ENCODE measurements at places on chromosomes 1 and 21.

DNA sequence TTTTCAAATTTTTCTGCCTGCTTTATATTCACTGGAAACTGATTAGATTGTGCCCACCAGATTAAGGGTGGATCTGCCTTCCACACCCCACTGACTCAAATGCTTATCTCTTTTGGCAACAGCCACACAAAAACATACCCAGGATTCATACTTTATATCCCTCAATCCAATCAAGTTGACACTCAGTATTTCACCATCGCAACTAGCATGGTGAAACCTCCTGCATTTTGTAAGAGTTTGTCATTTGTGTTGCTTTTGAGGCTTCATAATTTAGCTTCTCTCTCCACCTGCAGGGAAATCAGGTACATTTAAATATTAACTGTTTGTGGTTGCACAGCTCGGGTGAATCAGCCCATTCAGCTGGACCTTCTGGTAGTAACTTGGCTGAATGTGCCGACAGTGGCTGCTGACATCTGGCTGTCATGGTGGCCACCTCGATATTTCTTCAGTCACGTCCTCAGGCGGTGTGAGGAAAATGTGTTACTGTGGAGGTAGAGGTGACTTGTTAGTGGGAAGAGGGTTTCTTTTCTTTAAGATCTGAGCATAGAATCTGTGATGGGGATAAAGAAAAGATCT lies 224.0 kb downstream of the PTBP2 start:
- H3K36me3 ChIP-seq = no peaks in the 10 kb centered on the region
- no peak overlapping the region for H3K4me3 ChIP-seq
- peaks cover 5% of the 10 kb centered on the region for H3K27me3 ChIP-seq
- no peak overlapping the region for H3K27ac ChIP-seq
- no peaks in the 10 kb centered on the region for H3K4me1 ChIP-seq
- no peak for DNase-seq

- peaks cover 87% of the 10 kb centered on the region for H3K4me1 ChIP-seq
- H3K4me3 ChIP-seq = peak overlapping the region; percentile 69
- H3K27me3 ChIP-seq = no peaks in the 10 kb centered on the region
- DNase-seq = no peak
Observed at GRCh38 chr1:111593403-111594305, 25.9 kb upstream of the RAP1A start.

GRCh38 chr1:158393476-158393875 lies 5.8 kb downstream of the OR10T2 start:
- no peak overlapping the region for H3K27ac ChIP-seq
- no peak overlapping the region for H3K4me3 ChIP-seq

DNA sequence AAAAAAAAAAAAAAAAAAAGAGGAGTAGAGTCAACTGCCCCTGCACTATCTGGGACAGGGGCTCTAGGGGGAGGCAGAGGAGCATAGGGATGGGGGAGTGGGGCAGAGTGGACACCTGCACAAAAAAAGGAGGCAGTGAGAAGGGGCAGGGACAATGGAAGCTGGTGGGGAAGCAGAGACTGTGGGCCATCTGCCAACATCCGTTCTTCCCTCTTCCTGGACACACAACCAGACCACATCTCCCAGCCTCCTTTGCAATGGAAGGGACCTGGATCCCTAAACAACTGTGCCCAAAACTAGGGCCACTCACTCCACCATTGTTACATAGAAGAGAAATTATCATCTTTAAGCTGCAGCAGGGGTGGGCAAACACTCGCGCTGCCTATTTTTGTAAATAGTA lies 38.4 kb downstream of the NEK2 start:
- H3K36me3 ChIP-seq = no peaks in the 10 kb centered on the region
- H3K27ac ChIP-seq = no peak overlapping the region
- H3K4me1 ChIP-seq = no peaks in the 10 kb centered on the region
- H3K4me3 ChIP-seq = no peak overlapping the region

DNA sequence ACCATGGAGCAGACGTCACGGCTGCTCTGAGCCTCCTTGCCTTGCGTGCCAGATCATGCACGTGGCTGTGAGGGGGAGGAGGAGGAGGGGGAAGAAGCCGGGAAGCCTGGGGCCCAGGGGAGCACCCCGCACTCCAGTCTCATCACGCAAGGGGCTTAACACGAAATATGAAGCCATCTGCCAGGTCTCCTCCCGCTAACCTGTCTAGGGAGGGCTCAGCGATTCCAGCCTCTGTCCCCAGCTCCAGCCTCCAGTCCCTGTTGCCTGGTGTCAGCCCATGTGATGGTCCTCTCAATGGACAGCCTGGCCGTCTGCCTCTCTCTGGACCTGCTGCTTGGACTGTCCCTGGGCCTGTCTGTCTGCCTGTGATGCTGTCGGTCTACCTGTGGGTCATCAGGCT lies 22.5 kb upstream of the C1QA start:
- H3K4me3 ChIP-seq = no peak overlapping the region
- no peaks in the 10 kb centered on the region for H3K36me3 ChIP-seq
- no peaks in the 10 kb centered on the region for H3K4me1 ChIP-seq
- no peak overlapping the region for H3K27ac ChIP-seq
- DNase-seq = no peak

DNA sequence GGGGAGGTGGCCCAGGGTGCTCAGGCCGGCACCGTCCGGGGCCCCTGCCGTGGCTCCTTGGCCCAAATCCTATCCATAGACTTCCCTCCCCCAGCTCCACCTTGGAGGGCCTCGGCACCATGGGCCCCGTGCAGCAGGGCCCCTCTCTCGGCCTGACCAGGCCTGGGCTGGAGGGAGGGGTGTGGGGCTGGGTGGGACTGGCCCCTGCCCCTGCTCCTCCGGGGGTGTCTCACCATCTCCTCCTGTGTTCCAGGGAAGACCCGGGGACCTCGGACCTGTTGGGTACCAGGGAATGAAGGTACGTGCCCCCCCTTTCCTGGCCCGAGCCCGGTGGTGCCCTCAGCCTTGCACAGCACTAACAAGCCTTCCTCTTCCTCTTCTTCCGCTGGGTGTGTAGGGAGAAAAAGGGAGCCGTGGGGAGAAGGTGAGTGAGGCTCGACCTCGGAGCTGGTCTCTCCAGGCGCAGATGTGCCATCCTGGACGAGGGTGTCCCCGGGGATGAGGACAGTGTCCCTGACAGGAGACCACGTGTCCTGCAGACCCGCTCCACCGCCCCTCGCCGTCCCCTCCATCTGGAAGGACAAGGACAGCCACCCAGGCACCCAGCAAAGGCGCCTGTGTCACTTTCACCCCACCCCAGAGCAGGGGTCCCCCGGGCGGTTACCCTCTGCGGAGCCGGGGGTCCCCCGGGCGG lies 7.9 kb downstream of the COL6A1 start:
- H3K4me3 ChIP-seq = no peak overlapping the region
- no peak overlapping the region for H3K27ac ChIP-seq
- no peaks in the 10 kb centered on the region for H3K4me1 ChIP-seq
- DNase-seq = no peak
- peaks cover 3% of the 10 kb centered on the region for H3K36me3 ChIP-seq

DNA sequence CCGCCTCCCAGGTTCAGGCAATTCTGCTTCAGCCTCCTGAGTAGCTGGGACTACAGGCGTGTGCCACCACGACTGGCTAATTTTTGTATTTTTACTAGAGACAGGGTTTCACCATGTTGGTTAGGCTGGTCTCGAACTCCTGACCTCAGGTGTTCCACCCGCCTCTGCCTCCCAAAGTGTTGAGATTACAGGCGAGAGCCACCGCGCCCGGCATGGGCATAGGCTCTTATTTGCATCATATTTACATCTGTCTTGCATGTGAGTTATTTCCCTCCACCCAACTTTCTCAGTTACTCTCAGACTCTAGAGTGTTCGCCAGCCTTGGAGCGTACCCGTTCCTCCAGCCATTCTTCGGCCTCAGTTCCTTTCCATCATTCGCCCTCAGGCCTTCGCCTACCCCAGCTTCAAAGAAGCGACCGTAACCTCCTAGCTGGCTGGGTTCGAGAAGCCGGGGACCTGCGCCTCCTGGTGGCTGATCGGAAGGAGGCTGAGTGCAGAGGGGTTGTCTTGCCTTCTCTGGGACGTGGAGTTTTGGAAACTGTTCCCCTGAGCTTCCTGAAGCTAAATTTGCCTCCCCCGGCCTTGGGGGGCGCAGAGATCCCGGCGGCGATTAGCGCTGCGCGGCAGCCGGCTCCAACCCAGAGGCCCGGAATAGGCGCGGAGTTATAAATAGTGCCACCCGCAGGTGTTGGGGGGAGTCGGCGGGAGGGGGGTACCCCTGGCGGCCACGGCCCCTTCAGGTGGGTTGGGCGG lies 3.6 kb upstream of the ZBTB7B start:
- H3K27me3 ChIP-seq = no peaks in the 10 kb centered on the region
- peak overlapping the region; percentile 79 for H3K27ac ChIP-seq
- H3K4me1 ChIP-seq = peaks cover 42% of the 10 kb centered on the region
- peak overlapping the region; percentile 68 for H3K4me3 ChIP-seq
- peak; percentile 88 for DNase-seq

GRCh38 chr1:241964550-241965282 lies 7.1 kb downstream of the BECN2 start:
- no peak overlapping the region for H3K4me3 ChIP-seq
- no peaks in the 10 kb centered on the region for H3K4me1 ChIP-seq
- no peaks in the 10 kb centered on the region for H3K36me3 ChIP-seq
- no peaks in the 10 kb centered on the region for H3K27me3 ChIP-seq
- H3K27ac ChIP-seq = no peak overlapping the region
